Activated CD4-positive, alpha-beta T cell treated with anti-CD3 and anti-CD28 coated beads for 4 hours (primary cell): ENCODE measurements at places on chromosomes 7 and 10.

GRCh38 chr10:131645756-131646155 is 255.1 kb upstream of the PPP2R2D start:
- DNase-seq = no peak

DNA sequence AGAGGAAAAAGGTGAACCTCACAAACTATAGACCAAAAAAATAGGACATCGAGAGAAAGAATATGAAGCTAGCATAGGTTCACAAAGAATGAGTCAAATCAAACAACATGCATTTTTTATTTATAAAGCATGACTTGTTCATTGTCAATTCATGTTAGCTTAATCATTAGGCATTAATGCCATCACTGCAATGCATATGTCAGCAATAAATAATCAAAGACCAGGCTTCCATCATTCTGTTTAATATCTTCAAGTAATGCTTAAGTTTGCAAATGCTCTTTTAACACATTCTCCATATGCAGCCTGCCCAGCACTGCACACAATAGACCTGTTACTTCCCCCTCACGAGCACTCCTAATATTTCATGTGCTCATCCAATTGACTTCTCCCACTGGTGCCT is 8.9 kb upstream of the MAGI2 start:
- DNase-seq = no peak

DNA sequence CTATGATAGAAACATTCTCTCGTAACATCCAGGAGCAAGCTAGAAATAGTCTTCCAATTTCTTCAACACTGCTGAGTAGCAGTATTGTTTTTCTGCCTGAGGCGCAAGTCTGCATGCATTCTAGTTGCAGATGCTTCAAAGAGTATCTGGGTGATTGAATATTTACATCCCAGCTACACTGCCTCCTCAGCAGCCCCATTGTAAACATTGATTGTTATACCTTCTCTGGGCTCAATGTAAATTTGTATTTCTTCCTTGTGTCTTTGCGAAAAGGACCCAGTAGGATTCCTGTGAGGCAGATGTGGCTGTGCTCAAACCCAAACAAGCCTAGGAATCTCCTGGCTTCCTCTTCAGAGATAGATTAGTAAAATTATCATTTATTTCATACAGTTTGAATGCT is 320.7 kb downstream of the CDC14C start:
- DNase-seq = no peak

GRCh38 chr10:716821-717220 is 27.4 kb upstream of the DIP2C start:
- DNase-seq = no peak

GRCh38 chr10:34499612-34500279 is 315.4 kb downstream of the PARD3 start:
- DNase-seq = no peak

DNA sequence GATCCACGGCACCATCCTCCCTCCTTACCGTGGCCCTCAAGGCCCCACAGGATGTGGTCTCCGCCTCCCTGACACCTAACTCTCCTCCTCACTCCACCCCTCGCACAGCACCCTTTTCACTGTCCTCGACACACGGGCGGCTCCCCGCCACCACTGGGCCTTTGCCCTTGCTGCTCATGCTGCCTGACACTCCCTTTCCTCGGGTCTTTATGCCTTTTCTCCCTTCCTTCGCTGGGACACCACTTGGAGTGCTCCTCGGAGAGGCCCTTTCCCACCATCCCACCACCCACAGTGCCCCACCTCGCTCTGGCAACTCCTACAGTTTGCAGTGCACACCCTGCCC is 7.9 kb upstream of the INMT start:
- no peak for DNase-seq

- no peak for DNase-seq
These were observed 19.7 kb downstream of the PDGFA start for GRCh38 chr7:499853-500485.

DNA sequence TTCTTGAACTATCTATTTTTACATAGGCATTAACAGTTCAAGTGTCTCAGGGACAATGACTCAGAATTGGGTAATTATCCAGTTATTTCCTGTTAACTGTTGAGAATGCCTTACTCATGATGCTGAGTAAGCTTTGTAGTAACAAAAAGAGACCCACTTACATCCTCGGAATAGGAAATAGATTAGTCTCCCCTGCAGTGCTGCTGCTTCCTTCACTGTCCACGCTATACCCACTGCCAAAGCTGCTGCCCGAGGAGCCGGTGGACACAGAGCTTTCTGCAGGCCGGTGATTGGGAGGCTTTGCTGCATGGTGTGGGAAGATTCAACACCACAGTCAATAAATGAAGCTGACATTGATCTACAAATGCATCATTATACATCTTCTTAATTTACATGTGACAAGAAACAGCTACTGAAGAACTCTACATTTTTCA is 357.1 kb downstream of the PCLO start:
- DNase-seq = no peak

DNA sequence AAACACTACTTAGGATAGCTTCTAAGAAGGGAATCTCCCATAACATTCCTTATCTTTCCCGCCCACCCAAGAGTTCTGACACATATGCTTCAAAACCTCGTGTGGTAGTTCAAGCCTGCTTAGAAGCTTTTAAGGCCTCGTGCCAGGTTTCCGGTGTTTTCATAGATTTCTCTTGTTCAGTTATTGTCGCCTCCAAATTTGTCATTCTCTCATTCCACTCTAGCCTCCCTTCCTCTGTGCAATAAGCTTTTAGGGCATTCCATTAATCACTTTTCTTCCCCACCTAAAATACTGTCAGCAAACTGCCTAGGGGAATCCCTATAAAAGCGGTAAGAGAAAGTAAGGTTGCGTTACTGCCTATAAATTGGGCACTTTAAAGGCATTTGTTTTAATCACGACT is 718 bp upstream of the BPGM start:
- no peak for DNase-seq

- no peak for DNase-seq
These were observed 96.1 kb downstream of the COL28A1 start for GRCh38 chr7:7439564-7439963.

- DNase-seq = no peak
These were observed 243.0 kb downstream of the PLXDC2 start for GRCh38 chr10:20059084-20059835.

- no peak for DNase-seq
These were observed 138.7 kb downstream of the PTPN20 start for GRCh38 chr10:47049906-47050305.

- DNase-seq = no peak
These were observed 6.8 kb upstream of the SPOCK2 start for GRCh38 chr10:72095195-72095594.

DNA sequence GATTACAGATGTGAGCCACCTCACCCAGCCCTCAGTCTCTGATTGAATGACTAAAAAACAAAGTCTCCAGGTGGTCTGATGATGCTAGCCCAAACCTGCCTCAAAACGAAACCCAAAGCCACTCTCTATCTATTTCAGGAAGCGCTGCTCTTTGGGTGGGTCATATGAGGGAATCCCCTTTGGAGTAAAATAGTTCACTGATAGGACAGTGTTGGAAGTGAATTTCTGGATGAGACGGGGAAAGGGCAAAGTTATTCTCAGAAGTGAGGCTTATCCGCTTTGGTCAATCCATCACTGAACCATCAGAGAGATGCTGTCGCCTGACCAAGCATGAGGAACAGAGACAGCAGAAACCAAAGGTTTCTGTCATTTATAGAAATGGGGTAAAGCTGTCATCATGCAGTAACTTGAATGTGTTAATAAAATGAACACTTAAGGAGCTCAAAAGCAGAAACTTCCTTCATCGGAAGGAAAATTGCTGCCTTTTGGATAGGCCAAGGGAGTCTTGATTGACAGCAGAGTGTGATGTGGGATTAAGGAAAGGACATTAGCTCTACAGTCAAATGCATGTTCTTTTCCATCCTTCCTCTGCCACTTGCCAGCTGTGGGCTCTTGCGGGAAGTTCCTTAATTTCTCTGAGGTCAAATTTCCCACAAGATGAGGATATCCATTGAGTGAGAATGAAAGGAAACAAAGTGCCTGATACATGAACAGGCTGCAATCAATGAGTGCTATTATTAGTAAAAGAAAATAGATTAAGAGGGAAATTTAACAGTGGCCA is 64.9 kb upstream of the C1QL3 start:
- DNase-seq = no peak

- DNase-seq = no peak
These were observed 471.0 kb downstream of the GFRA1 start for GRCh38 chr10:115801992-115802391.

GRCh38 chr7:103132995-103133688 is 15.8 kb downstream of the NAPEPLD start:
- no peak for DNase-seq

DNA sequence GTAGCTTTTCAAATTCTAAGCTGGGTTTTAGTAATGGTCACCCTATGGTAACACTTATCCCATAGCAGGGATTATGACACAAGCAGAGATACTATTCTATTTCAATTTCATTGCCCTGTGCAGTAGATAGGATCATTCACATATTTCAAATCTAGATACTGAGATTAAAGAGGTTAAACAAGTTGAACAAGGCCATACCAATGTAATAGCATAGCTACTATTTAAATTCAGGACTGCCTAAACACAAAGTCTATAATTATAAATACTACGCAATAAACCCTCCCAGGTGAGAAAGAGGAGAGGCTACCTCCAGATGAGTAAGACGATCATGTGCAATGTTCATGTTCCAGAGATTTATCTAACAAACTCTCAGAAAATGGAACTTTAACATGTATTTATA is 1.1 kb downstream of the LIPM start:
- no peak for DNase-seq

- DNase-seq = no peak
These were observed 258.2 kb downstream of the FRMD4A start for GRCh38 chr10:14072541-14072940.

- DNase-seq = no peak
These were observed 39.8 kb upstream of the WASL start for GRCh38 chr7:123788584-123788983.

DNA sequence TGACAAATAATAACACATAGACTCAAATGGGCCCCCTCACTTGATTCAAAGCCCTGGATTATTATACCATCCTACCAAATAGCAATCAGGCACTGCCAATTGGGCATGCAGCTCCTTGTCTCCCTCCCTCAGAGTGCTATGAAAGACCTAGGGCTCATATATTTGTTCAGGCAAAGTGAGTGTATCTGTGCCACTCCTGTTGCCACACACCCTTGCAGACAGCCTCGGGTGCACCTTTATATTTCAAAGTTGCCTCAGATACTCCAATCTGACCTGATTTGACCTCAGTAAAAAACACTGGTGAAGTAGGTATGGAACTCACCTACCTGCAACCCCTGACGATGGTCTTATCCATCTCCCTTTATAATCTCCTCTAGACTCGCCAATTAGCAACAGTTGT is 3.0 kb upstream of the NAMPT start:
- DNase-seq = no peak

DNA sequence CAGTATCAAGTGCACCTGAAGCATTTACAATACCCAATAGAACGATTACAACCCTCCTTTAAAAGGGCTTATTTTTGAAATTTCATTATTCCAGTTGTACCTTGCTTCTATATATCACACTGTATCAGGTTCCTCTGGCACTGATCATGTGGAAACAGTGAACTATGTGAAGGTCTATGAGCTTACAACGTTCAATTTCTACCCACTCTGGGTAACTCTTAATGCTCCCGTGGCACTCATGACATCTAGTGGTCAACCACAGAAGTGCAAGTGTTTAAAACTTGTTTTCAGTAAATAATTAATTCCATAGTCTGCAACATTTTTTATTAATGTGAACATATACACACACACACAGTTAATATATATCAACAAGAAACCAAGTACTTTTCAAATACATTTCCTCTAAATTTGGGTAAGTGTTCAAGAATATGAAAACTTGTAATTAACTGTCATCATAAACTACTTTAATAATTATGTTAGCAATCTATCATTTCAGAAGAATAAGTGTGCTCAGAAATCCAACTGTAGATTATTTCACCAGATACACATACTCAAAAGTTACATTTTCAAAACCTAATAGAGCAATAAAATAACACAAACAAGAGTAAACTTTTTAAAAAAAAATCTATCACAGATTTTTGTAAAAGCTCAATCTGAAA is 61.0 kb downstream of the MPP7 start:
- peak; percentile 49 for DNase-seq

DNA sequence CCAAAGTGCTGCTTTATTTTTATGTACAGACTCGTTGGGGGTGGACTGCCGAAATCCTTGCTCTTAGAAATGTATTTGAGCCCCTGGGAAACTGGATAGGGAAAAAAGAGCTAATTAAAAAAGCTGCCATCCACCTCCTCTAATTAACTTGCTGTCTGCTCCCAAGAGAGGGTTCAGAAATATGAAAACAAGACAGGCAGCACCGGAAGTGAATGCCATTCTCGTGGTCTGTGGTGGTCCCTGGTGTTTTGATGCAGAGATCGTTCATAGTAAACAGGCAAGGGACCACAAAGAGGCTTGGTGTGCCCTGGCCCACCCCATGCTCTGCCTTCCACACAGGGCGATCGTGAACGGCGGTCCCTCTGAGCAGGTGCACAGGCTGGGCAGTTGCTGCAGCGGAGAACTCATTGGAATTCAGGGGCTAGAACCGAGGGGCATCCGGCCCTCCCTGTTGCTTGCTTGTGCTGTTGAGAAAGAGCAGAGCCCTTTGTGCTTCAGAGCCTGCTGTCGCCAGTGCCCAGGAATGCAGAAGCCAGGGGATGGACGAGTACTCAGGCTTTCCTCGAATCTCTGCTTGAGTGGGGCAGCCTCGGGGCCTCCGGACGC is 79.1 kb upstream of the BTBD16 start:
- DNase-seq = no peak

DNA sequence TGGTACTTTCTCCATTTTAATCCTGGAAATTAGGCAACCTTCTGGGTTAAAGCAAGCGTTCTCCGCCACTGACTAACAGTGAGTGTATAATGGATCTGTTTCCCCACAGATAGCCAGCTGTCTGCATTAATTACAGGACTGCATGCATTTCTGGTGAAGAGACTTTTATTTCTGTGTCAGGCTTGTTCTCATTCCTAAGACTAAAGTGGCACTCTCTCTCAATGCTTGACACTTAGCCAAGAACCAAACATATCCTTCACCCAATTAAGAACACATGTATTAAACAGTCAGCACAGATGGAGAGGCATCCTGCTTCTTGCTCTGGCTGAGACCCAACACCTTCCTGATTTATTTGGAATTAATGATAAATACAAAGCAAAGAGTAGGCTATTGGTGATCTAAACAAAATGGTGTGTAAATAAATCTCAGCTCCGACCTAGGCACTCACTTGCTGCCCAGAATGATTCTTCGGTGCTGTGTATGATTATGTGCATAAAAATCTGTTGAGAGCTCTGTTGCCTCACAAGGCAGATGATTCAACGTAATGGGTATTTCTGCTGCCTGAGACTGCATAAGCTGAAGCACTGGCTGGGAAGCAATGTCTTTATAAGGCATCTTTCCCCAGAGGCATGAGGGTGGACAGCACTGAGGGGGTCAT is 16.8 kb downstream of the CALU start:
- no peak for DNase-seq

DNA sequence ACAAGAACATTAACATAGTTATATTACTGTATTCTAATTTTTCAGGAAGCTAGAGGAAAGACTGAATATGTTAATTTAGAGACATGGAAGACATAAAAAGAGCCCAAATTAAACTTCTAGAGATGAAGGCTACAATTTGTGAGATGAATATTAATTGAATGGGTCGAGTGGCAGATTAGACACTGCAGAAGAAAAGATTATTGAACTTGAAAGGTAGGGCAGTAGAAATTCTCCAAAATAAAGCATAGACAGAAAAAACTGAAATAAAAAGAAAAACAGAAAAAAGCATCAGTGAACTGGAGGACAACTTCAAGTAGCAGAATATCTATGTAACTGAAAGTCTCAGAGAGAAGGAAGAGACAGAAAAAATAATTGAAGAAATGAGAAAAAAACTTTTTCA is 274.3 kb upstream of the IMMP2L start:
- no peak for DNase-seq
